ENCODE measurements at places on chromosomes 2 and 18.

DNA sequence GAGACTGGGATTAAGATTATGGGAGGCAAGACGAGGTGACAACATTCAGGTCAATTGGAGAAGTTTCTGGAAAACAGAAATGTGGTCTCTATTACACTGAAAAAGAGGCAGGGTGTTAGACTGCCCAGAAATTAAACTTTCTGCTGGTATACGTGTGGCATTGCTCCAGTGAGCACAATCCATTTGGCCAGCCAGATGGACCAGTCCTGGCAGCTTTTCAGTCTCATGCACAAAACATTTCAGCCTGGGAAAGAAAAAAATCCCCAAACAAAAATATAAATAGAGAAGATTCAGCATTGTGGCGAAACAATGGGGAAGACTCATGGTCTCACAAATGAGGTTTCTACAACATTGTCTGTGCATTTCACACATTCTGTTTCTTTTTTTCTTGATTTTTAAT lies 113.9 kb downstream of the HNMT start:
- no peak for DNase-seq

DNA sequence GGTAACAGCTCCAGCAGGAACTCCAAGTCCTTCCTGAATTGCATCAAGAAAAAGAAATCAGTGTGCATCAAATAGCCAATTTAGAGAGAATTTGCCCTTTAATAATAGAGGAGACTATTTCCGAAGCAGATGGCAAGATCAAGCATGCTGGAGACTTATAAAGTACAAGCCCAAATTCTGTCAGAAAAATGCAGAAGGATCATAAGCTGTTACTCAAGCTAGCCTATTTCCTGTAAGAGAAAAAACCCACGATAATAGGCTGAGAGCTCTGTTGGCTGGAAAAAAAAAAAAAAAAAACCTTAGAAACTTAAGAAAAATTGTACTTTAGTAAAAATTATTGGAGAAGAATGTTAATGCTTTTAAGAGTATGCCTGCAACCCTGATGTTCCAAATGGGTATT lies 24.4 kb upstream of the ITM2C start:
- no peak for DNase-seq

DNA sequence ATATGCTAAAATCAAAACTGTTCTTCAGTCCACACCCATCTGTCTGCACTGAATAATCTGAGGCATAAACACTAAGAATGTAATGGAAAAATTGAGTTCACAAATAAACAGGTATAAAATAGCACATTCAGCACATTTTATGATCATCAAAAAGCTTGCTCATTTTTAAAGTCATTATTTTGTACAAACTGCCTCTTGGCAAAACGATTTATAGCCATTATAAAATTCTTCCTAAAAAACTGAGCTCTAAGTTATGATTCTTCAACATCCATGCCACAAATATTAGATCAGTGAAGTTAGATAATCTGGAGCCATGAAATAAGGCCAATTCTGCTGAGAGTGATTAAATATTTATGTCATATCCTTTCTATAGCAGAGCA lies 233.5 kb downstream of the DYM start:
- DNase-seq: no peak

DNA sequence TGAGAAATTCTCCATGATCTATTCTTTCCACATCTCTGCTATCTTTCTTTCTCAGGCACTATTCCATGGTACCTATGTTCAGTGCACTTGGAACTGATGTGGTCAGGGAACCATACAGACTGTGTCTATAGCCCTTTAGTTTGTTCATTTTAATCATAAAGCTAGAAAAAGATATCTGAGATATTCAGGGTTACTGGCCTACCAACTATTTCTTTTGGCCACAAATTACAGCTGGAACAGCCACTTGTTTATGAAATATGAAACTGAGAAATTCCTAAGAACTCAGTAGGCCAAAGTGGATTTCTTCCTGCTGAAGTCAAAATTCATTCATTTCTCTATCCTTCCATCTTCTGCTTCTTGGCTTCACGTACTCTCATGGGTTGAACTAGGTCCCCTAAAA lies 22.8 kb upstream of the LYPD1 start:
- DNase-seq: no peak

DNA sequence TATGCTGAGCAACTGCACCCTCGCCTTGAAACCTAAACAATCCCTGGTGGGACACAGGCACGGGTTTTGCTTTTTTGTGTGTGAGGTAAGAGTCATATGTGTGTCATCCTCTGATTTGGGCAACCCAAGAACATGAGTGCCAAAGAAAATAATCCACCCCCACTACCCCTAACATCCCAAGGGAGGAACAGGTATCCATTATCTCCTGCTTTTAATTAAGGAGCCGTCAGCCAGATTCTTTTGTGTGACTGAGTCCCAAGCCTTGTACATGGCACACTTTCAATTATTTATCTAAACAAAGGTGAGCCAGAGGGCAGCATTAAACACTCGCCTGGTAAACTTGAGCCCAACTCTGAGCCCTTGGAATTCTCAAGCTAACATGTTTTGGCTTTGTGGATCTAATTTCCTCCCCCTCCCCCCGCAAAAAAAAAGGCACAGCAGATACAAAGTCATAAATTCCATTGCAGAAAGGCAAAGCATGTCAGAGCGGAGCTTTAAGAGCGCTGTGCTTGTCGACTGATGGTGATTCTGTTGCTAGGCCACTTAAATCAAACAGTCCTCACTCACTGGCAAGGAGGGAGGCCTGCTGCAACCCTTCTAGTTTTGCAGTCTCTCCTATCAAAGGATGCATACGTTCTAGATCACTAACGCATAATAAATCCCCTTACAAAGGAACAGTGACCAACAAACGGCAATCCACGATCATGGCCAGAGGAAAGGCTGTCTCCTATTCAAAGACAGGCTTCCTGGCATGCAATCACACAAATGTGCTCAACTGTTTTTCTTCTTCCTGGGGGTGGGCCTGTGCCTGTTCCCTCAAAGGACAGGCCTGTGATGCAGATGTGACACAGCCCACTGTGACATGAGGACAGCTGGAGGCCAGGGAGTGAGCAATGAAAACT lies 143.5 kb upstream of the LMAN1 start:
- no peak for DNase-seq

- DNase-seq: no peak
These were observed 156.1 kb downstream of the HAUS1 start for GRCh38 chr18:46260016-46260878.

- DNase-seq: no peak
These were observed 9.0 kb downstream of the ENOSF1 start for GRCh38 chr18:703213-703967.

DNA sequence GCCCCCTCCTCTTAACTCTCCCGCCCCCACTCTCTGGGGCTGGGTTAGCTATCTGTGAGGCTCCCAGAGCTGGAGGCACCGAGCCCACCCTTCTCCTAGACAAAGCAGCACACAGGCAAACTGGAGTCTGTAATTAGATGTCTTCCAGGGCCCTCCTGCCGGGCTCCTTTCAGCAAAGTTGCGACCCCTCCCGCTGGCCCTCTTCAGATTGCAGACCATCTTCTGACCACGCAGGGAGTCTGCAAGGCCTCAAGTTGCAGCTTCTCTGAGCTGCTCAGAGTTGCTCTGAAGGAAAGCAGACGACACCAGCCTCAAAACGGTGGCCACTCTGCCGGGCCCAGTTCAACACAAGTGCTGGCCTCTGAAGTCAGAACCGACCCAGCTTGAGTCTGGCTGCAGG lies 228.4 kb upstream of the COPS8 start:
- no peak for DNase-seq

GRCh38 chr2:181444654-181445053 lies 12.5 kb upstream of the ITGA4 start:
- no peak for DNase-seq

DNA sequence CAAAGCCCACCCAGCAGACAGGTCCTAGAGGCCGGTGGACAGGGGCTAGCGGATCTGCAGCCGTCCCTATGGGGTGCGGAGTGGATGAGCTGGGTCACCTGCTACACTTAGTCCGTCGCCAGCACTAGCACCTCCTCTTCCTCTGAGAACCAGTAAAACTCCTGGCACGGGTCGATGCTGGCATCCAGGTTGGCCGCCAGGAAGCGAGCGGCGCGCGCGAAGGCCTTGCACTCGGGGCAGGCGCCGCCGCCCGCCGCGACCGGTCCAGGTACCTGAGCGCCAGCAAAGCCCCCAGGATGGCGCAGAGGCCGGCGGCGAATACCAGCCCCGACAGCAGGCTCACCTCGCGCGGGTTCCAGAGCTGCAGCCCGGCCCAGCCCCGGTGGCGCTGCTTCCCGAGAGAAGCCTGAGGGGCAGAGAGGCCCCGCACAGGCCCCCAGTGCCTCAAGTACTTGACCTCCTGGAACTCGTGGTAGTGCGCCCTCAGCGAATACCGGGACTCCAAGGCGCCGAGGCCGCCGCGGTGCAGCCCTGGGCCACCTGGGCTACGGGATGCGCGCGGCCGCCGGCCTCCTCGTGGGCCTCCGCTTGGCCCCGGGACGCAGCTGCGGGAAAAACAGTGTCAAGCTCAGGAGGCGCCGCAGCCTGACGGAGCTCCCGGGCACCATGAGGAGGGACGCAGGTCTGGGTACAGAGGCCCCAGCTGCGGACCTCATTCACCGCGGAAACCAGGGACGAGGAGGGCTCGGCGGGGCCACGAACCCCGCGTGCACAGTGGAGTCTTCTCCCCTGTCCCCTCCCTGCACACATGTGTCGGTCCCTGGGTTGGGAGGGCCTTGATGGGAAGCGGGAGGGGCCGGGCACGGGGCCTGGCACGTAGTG lies 27.5 kb upstream of the ALPP start:
- DNase-seq: no peak

- DNase-seq: no peak
These were observed 698.4 kb upstream of the LRRTM1 start for GRCh38 chr2:81002906-81003305.

DNA sequence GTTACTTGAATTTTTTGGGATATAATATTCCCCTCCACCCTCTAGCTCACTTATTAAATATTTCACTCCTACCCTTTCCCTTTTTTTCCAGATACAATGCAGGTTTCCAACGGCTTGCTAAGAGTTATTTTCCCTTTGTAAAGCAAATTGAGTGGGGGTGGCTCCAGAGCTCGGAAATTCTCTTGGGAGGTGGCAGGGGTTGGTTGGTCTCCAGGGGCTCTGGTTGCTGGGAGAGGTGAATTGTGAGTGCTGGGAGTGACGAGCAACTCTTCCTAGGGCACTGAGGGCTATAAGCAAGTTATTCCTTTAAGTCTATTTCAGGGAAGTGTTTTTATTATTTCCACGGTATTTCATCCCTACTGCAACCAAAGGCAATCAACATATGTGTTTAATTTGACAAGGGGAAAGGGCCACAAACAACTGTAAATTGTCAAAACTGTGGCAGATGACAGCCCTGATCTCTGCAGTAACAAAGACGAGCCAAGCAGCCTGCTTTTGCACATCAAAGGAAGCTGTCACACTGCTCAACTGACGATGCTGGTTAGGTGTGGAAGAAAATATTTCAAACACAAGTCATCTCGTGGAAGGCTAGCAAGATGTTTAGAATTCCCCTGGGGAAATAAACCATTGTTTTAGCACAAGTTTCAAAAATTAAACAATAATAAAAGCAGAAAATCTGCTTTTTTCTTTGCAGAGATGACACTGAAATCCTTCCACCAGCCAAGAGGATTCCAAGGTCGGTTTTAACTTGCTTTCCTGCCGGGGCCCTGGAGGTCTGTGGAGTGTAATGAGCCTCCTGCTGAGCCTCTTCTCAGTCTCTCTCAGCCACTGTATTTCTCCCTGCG lies 34.8 kb upstream of the ASXL2 start:
- no peak for DNase-seq

DNA sequence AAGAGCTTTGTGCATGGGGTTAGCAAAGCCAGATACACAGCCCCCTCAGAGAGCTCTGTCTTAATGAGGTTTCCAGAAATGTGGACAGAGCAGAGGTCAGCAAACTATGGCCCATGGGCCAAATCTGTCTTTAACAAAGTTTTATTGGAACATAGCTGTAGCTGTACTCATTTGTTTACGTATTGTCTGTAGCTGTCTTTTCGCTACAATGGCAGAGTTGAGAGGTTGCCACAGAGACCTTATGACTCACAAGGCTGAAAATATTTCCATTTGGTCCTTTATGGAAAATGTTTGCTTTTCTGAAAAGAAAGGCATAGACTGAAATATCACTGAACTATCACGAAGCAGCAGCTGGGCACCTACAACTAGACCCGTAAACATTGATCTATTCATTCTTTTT lies 841.8 kb downstream of the SLC4A3 start:
- DNase-seq: no peak

- DNase-seq: no peak
These were observed 409.0 kb downstream of the XIRP2 start for GRCh38 chr2:167297292-167297691.

DNA sequence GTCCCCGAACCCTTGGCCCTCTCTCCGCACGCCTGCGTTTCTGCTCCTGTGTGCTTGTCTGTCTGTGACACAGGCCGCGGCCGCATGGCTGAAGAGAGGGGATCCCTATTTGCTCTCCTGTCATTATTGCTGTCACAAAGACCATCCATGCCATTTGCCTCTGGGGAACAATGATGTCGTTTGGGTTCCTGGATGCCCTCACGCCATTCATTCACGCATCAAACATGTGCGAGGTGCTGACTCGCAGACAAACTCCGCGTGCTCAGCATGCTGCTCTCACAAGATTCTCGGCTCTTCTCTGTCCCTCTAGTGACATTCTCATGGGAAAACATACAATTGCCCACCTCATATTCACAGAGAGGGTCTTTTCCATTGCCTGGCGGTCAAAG lies 67.8 kb downstream of the ASB1 start:
- DNase-seq: no peak

DNA sequence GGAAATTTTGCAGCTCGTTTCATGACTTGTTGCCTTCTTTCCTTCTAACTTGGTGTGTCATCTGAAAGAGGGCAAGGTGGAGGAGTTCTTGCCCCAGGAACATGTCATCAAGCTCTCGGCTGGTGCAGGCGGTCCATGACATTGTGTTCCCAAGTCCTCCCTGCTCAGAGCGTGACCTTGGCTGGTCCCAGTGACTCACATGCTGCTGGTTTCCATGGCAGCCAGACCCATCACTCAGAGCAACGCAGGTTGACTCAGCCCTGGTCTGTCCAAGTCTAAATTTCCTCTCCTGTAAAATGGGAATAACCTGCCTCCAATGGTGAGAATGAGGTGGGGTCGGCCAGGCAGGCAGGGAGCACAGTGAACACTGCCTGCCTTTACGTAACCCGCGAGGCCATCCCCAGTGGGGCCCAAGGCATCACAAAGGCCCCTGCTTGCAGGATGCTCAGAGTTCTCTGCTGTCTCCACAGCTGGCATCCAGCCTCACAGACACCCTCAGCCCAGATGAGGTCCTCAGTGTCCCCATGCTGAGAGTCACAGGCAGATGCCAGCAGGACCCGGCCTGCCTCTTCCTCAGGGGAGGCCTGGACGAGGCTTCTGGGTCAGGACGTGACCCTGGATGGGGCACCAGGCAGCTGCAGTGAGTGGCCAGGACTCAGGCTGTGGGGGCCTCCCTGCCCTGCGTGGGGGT lies 143.7 kb downstream of the TPO start:
- DNase-seq: no peak
